ENCODE measurements at places on chromosomes 5 and 9.

DNA sequence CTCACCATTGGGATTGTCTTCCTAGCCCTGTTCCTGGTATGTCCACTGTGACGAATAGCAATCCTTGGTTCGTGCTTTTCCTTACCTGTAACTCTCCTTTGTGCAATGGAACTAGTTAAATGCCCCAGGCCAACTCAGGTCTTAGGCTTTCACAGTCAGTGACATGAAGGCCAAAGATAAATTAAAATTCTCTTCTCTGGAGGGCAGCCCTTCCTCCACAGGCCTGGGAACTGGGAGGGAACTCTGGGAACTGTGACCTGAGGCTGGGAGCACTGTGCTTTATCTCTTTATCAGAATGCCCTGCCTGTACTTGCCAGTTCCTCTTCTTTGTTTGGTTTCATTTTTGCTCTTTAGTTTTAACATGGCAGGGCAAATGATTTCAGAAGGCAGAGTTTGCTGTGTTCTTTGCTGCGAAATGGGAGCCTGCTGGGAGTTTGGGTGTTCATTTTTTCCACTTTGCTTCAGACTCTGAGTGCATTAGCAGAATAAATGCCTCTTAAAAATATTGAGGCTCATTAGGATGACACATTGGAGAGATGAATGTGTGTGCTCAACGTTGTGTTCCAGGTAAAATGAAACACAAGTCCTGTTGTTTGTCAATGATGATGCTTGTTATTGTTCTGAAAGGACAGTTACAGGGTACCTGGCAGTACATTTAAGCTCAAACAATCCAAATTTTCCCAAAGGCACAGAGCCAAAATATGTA, 118.1 kb downstream of the NUDT12 start:
- peak; percentile 86 for DNase-seq

GRCh38 chr9:135797507-135798262, 95.7 kb downstream of the KCNT1 start:
- peak; percentile 63 for DNase-seq

DNA sequence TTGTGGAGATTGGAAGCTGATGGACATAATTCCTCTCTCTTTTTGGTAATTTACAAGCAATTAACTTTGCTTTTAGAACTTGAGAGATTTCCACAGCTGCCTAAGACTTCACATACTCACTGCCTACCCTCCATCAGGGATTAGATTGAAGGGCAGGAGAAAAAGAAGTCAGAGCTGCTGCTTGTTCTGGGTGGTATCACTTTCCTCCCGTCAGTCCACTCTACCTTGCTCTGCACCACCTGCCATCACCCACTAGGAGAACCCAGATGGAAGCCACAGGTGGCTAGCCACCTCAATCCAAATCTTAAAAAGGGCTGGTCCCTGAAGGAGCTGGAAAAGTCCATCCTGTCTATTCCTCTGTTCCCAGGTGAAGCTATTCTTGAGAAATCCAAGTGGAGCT, 10.5 kb downstream of the IRF1 start:
- DNase-seq = no peak

GRCh38 chr9:94922098-94922607, 195.7 kb downstream of the AOPEP start:
- peak; percentile 99 for DNase-seq

DNA sequence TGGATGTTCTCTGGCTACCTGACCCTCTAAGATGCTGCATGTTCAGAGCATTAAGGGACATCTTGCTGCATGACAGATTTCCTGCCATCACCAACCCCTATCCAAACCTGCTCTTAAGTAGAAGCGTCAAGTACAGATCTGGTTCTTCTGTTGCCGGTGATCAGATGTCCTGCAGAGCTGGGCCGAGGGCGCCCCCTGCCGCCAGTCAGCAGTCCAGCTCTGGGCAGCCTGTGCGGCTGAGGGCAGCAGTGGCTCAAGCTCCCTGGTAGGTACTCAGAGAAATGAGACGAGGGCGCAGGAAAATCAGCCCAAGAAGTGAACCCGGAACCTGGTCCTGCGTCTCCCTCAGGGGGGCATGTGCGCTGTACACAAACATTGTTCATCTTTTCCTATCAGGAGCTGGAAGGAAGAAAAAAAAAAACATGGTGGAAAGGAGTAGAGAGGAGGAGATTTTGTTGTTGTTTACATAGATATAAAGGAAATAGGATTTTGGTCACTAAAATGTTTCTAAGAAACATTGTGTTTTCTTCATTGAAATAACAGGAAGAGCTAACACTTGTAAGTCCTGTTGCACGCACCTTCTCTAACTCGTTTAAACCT, 95.8 kb downstream of the CFAP90 start:
- DNase-seq = peak; percentile 46

DNA sequence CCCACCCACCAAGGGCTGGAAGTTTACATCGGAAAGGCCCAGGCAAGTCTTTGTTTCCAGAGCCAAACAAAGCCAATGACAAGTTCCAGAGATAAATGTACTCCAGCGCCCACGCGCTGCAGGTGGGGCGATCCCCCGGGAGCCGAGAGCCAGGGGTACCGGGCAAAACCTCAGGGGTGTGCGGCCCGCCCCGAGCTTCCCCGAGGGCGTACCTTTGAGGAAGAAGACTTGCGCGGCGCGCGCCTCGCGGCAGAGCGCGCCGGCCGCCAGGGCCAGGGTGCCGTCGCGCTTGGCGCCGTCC, 671 bp downstream of the DUSP1 start:
- no peak for DNase-seq

GRCh38 chr5:36878392-36879082, 2.0 kb downstream of the NIPBL start:
- DNase-seq = peak; percentile 69

GRCh38 chr5:83255268-83255667, 177.9 kb downstream of the XRCC4 start:
- peak; percentile 49 for DNase-seq

DNA sequence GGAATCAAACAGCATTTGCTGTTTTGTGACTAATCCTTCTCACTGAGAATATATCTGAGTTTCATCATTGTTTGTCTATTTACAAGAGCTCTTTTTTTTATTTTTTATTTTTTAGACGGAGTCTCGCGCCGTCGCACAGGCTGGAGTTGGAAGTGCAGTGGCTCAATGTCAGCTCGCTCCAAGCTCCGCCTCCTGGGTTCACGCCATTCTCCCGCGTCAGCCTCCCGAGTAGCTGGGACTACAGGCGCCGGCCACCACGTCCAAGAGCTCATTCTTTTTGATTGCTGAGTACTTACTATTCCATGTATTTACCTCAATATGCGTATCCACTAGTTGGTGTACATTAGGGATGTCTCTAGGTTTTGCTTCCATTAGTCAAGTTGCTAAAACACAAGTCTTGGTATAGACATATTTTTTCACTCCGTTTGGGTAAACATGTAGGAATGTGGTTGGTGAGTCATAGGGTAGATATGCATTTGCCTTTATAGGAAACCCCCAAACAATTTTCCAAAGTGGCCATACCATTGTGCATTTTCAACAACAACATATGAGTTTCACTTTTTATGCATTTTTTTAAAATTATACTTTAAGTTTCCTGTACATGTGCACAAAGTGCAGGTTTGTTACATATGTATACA, 1005.0 kb upstream of the CDH10 start:
- DNase-seq = no peak

DNA sequence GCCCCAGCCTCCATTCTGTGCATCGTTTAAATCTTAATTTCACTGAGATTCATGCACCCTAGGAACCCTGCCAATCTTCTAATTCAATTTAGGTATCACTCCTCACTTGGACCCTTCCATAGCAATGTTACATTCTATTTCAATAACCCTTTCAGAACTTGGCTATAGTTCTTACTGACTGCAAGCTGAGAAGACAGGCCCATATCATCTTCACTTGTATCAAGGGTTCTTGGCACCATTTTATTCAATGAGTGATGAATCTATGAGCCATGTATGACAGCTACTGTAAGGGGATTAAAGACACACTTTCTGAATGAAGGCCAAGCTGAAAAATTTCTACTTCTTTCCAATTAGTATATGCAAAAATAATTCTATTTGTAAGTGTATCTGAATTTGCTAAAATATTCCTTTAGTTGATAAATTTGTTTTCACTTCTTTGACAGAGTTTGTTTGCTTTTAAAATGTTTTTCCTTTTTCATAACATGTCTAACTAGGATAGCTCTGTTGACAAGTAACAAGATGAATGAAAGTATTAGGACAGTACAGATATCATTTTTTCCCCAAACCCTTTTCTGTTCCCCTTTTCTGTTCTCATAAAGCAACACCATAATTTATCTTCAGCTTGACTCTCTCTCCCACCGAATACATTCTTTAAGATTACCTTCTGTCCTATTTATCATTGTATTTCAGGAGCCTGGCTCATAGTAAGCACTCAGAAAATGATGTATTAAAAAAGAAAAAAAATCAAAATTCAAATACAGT, 9.6 kb downstream of the ITGA2 start:
- no peak for DNase-seq

GRCh38 chr9:110021891-110022290, 186.1 kb downstream of the C9orf152 start:
- no peak for DNase-seq

GRCh38 chr9:137417161-137418021, 5.6 kb downstream of the EXD3 start:
- DNase-seq = peak; percentile 20

GRCh38 chr9:3471883-3472282, 53.9 kb downstream of the RFX3 start:
- DNase-seq = no peak

- DNase-seq = no peak
These were observed 10.1 kb upstream of the GLRX start for GRCh38 chr5:95832664-95833063.

- DNase-seq = no peak
These were observed 1.4 kb upstream of the GM2A start for GRCh38 chr5:151251621-151252020.

DNA sequence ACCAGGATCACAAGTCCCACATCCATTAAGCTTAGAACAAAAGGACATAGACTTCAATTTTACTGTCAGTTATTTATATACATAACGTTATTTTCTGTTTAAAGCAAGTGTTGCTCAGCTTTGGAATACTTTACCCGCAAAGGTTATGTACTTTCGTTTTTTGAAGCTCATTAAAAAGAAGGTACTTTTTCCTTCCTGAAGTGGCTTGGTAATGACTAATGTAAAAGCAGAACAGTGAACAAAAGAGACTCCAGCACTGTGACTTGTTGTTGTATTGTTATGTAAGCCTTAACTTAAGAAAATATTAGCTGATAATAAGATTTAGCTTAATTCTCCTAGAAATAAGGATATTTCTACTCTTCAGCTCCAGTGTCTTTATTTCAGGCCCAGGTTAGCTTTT, 97.3 kb upstream of the SLCO6A1 start:
- no peak for DNase-seq

DNA sequence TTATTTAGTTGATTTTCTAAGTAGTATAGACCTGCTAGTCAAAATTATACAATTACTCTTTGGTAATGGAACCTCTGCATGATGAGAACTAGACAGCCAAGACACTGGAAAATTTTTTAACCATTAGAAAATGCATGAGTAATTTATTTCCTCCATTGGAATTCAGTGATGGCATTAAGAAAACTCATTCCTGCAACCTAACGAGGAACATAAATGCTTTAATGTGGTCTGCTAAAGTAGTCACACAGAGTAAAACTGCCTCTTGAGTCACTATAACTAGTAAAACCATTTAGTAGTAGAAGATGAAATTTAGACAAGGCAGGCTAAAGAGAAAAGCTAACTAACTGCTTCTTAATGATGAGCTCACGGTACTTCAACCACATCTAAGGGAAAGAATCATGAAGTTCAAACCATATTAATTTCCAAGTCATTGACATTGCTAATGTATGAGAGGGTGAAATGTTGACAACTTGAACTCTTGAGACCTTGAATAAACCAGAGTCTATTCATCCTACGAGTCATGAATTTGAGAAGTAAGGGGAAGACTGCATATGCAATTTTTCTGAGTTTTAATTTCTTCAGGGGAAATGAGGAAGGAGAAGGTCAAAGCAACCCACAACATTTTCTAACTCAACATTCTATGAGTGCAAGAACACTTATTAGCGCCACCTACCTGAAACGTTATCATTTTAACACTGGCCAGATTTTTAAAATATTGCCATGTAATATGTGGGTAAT, 74.4 kb downstream of the GLIS3 start:
- DNase-seq = peak; percentile 97

GRCh38 chr5:128494516-128494915, 43.5 kb downstream of the FBN2 start:
- DNase-seq = peak; percentile 12

GRCh38 chr5:45692481-45692880, 3.7 kb downstream of the HCN1 start:
- no peak for DNase-seq

- DNase-seq = no peak
These were observed 56.4 kb downstream of the NIPSNAP3B start for GRCh38 chr9:104820336-104820735.

DNA sequence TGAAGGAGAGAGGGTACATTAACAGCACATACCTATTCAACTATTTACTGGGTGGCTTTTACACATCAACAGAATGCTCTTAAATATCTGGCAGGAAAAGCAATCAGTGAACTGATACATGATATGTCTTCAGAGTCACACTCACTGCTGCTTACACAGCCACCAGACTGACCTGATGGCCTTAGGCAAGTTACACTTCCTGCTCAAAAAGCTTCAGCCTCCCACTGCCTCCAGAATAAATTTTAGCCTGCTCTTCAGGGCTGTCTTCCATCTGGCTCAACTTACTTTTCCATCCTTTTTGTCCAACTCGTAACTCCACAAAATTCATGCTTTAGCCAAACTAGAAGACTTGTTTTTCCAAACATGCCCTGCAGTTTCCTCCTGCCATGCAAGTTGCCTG, 10.7 kb downstream of the LOX start:
- peak; percentile 48 for DNase-seq

- DNase-seq = peak; percentile 69
These were observed 23.4 kb downstream of the WNK2 start for GRCh38 chr9:93207326-93207814.

GRCh38 chr5:159059722-159060121, 40.0 kb downstream of the EBF1 start:
- DNase-seq = no peak

- DNase-seq = peak; percentile 65
These were observed 229.1 kb upstream of the TBCA start for GRCh38 chr5:78005021-78005785.

GRCh38 chr5:17090839-17091238, 126.6 kb upstream of the BASP1 start:
- DNase-seq = no peak

GRCh38 chr5:132812781-132813598, at the start of gene SOWAHA:
Gene SOWAHA (plus strand): TSS chr5:132813302. CDS start chr5:132813622, 320 bp downstream.
- no peak for DNase-seq

- DNase-seq = no peak
These were observed 231.5 kb downstream of the ZNF608 start for GRCh38 chr5:124514956-124515355.

- no peak for DNase-seq
These were observed 41.3 kb downstream of the TMEM174 start for GRCh38 chr5:73214306-73214705.

- DNase-seq = no peak
These were observed 132.9 kb upstream of the ICE1 start for GRCh38 chr5:5289537-5289936.

DNA sequence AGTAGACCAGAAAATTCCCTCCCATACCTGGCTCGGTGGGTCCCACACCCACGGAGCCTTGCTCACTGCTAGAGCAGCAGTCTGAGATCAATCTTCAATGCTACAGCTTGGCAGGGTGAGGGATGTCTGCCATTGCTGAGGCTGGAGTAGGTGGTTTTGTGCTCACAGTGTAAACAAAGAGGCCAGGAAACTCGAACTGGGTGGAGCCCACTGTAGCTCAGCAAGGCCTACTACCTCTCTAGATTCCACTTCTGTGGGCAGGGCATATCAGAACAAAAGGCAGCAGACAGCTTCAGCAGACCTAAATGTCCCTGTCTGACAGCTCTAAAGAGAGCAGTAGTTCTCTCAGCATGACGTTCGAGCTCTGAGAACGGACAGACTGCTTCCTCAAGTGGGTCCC, 5.6 kb upstream of the GZMA start:
- no peak for DNase-seq
